Astrocyte of the spinal cord (primary cell): ENCODE measurements at places on chromosomes 3 and 15.

- no peak for DNase-seq
These were observed 31.8 kb upstream of the HES1 start for GRCh38 chr3:194103983-194104751.

- peak; percentile 29 for DNase-seq
These were observed 78.1 kb downstream of the ZPLD1 start for GRCh38 chr3:102512734-102513504.

- no peak for DNase-seq
These were observed 109.8 kb downstream of the EPHA3 start for GRCh38 chr3:89217148-89217685.

DNA sequence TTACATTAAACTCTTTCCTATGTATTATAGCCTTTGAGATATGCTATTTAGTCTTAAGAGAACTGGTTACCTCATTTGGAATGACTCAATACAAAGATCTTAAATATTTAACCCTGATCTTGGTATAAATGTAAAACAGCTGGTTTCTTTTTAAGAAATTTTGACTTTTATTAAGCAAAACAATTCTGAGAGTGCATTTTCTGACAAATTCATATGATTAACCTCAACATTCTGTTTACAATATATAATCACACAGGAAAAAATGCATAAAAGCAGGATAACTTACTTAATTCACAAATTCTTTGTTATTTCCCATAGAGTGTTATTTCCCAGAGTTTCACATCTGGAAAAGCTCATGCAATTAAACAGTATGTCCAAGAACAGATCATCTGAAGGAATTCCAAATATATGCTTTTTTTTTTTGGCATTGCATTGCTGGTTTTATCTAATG lies 400.4 kb upstream of the THBS1 start:
- peak; percentile 55 for DNase-seq
